ENCODE measurements at places on chromosomes 2 and 18.

- no peak for DNase-seq
Measured at GRCh38 chr2:106138543-106139237, 55.4 kb downstream of the UXS1 start.

DNA sequence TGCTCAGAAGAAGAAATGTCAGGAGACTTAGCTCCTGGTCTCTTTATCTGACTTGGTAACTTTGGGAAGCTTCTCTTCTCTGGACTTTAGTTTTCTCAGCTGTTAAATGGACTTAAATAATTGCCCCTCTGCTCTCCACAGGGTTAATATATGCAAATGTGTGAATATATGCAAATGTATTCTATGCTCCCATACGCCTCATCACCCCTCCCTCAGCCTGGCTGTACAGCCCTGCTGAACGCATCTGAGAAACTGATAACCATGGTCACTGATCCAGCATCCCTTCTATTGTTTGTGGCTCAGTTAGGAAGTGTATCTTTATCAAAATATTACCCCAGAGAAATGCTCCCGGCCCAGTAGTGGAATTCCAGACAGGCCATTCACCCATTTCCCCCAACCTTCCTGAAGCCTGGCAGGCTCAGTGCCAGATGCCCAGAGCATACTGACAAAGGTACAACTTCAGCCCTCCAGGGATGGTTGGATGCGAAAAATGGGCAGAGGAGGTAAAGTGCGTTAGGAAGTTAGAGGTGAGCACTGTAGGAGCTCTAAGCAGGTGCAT, 103.4 kb downstream of the DYSF start:
- no peak for DNase-seq

- no peak for DNase-seq
Measured at GRCh38 chr2:16303761-16304160, 361.9 kb downstream of the CYRIA start.

DNA sequence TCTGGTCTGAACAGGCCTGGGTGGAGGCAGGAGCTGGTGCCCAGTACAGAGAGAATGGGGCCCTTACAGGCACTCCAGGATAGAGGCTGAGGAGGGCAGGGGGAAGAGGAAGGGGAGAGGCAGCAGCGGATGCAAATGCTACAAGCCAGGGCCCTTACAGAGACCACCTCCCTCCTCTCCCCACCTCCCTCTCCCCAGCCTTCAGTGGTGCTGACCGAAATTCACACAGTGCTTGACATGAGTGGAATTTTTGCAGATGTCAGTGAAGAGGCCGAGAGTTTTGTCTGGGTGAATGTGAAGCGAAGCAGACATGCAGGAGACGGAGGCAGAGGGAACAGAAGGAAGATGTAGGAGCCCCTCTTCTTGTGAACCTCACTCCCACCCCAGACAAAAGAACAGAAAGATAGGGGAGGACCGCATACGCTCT, 31.9 kb downstream of the CIB4 start:
- no peak for DNase-seq

GRCh38 chr2:72576861-72577260, 249.0 kb downstream of the EXOC6B start:
- peak; percentile 44 for DNase-seq

DNA sequence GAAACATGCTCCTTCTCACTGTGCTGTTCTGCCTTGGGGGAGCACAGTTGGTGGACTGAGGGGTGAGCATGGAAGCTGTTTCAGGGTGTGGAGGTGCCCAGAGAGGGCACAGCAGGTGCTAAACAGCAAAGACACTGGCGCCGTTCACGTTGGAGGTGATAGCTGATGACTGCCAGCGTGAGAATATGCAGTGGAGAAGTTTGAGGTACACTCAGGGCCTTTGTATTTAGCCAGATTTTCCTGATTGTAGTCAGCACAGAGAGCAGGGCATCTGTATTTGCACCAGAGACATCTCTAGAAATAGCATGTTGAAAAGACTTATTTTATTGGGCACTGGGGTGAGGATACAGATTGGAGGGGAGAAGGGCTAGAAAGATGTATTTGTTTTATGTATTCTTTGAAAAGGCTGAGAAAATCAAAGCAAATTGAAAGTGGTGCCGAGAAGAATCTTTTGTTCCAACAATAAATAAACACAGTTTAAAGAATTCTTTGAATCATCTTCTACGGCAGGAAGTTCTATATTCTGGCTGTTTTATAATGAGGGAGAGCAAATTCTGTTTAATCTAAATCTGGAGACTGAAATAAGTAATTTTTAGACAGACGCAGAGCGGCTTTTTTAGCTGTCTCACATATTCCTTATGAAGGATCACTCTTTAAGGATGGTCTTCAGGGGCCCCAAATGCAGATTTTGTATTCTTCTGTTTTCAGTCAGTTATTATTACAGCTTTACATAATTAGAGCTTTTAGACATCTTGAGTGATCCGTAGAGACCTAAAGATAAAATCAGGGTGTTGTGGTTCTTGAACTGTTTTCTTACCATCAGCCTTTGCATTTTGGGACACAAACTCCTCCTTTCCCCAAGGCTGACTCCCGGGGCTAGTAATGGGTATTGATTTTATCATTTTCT, 7.1 kb downstream of the ZNF532 start:
- DNase-seq = no peak

DNA sequence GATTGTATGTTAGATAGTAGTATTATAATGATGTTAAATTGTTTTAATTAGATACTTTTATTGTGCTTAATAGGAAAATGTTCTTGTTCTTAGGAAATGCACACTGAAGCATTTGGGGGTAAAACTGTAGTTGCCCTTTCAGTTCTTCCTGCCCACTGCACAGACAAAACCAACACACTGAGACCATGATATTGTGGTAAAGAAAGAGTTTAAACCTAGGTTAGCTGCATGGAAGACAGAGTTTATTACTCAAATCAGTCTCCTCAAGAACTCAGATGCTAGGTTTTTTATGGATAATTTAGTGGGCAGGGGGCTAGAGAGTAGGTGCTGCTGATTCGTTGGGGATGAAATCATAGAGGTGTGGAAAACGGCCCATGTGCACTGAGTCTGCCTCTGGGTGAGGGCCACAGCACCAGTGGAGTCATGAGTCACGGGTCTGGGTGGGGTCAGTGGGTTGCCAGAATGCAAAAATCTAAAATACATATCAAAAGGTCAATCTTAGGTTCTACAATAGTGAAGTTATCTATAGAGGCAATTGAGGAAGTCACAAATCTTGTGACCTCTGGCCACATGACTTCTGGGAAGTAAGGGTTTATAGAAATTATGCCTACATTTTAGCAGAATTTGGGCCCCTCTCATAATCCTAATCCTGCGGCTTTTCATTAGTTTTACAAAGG, 283.4 kb upstream of the FBXO11 start:
- DNase-seq = no peak

DNA sequence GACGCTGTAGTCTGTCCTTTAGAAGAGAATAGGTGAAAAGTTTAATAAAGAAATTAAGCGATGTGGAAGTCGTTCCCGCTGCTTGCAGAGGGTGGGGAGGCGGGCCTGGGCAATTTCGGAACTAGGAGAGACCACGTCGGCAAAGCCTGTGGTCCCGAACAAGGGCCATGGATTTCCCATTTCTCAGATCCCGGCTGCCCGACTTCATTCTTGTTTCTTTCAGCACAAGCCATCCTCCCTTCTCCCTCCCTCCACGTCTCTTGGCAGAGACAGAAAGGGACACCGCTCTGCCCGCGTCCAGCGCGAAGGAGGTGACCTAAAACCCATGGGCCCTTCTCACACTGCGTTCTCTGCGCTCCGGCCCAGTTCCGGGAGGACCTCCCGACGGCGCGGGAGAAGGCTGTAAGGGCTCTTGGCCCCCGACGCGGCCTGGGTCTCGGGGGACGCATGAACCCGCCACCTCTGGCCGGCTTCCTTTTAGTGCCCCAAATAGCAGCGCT, 2.2 kb upstream of the BCL2L11 start:
- DNase-seq = no peak

- DNase-seq = no peak
Measured at GRCh38 chr2:127332335-127332734, 38.4 kb upstream of the ERCC3 start.

DNA sequence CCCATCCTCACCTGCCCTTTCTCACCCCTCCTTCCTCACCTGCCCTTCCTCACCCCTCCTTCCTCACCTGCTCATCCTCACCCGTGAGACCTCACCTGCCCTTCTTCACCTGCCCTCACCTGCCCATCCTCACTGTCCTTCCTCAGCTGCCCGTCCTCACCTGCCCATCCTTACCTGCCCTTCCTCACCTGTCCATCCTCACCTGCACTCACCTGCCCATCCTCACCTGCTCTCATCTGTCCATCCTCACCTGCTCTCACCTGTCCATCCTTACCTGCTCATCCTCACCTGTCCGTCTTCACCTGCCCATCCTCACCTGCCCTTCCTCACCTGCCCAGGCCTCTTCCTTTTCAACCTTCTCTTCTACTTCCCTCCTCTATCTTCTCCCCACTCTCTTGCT, 34.4 kb downstream of the KCNG2 start:
- no peak for DNase-seq

- no peak for DNase-seq
Measured at GRCh38 chr2:70842401-70842800, 6.8 kb upstream of the CD207 start.

DNA sequence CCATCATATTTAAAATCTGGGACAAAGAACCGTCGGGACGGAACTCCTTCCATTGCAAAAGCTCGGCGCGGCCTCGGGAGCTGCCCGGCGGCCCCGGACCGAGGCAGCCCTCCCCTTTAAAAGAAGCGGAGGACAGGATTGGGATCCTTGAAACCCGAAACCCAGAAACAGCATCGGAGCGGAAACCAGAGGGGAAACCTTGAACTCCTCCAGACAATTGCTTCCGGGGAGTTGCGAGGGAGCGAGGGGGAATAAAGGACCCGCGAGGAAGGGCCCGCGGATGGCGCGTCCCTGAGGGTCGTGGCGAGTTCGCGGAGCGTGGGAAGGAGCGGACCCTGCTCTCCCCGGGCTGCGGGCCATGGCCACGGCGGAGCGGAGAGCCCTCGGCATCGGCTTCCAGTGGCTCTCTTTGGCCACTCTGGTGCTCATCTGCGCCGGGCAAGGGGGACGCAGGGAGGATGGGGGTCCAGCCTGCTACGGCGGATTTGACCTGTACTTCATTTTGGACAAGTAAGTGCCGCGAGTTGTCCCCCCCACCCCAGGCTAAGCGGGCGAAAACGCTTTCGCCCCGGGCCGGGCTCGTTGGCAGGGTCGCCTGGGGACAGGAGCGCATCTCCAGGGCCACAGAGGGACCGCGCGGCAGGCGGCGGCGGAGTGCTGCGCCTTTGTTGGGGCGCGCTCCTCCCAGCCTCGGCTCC, at the start of gene ANTXR1:
Gene ANTXR1 (plus strand): TSS at position 38 of the 698 bp plus-strand sequence. CDS start 321 bp downstream, at position 359.
- DNase-seq = peak; percentile 85

DNA sequence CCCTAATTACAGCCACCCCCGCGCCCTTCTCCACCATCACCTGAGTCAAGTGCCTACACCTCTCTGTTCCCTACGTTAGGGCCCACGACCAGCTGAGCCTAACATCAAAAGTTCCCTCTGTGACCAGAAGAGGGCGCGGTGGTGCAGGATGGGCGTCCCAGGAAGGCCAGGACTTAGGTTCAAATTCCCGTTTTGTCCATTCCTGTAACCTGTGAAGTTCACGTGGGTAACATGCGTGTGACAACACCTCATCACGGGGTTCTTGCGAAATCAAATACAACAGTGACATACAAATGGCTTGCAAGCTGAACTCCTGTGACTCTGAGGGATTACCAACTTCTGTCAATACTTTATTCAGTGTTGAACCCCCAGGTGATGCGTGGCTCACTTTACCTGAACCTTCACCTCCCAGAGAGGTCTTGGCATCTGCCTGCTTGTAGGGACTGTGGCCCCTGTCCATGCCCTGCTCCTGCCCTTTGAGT, 207.9 kb downstream of the ARL4C start:
- DNase-seq = peak; percentile 58

DNA sequence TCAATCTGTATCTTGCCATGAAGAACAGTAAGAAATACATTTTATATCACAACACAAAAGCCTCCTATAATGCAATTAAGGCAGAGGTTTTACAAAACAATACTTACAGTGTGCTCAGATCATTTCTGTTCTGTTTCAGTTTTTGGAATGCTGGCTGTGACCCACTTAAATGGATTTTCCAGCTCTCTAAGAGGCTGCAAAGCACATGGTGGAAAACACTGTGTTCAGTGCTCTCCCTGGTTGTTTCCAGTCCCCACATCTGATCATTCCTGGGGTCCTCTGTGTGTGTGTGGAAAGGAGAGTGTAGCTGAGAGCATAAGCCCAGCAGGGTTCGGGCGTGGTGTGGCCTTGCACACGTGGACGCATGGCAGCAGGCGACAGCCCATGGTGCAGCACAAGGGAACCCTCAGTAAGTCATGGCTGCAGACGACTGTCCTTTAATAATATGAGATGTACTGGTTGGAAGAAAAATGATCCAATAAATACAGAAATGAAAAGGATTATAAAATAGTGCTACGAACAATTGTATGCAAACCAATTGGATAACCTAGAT, 95.6 kb downstream of the FAM210A start:
- no peak for DNase-seq

DNA sequence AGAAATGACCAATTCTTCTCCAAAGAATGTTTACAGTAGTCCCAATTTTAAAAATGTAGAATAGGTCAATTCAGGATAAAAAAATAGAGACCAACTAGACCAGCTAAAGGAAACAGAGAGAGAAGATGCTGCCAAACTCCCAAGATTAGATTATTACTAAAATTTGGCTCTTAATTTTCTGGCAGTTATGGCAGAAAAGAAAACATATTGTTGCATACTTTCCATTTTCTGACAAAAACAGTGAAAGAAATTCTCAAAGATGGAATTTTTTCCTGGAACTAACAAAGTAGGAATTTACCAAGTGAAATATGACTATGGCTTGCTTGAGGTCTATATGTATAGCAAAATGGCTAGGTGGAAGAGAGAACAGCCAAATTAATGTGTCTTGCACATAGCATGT, 138.3 kb upstream of the STK17B start:
- peak; percentile 30 for DNase-seq

- no peak for DNase-seq
Measured at GRCh38 chr2:74419345-74419744, 2.1 kb downstream of the C2orf81 start.

DNA sequence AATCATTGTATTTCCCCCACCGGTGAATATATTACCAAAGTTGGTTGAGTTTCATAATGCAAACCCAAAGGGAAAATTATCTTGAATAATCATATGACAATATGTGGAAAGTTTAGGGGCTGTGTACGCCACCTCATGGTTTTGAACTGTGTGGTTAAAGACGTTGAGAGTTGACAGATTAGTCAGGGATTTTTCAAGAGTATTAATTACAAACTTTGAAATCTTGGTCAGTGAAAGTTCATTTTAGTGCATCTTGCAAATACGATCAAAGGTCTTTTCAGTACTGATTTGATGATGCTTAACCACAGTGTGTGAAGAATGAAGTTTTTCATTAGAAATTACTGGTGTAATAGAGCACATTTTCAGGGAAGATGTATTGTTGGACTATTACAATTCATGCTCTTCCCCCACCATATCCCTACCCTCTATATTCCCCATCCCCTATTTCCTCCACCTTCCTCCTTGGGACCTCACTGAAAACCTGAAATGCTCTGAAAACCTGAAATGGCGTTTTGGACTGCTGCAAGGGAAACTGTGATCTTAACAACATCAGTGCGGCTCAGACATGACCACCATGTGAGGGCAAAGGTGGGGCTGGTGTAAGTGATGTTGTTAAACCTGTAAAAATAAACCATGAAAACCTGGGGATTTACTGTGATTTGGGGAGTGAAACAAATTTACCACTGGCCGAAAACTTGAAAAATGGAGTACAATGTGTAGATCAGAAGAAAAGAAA, 4.5 kb upstream of the BCL2L11 start:
- no peak for DNase-seq
